Gastrocnemius medialis (tissue), 4 donors: ENCODE measurements at places on chromosomes 7 and 10. TPM values are rescaled to one million over a fixed set of nuclear protein-coding genes. Genes with fewer than 3 reads are reported as not detected.

Gene SP4
- total RNA-seq, result 8.0 TPM

Gene PGAM2
- 315 TPM for total RNA-seq

Gene PRKAR1B
- 2.8 TPM for total RNA-seq

- H3K27ac ChIP-seq, result no peak overlapping the region
- H3K36me3 ChIP-seq, result peaks cover 50% of the 10 kb centered on the region
- H3K4me1 ChIP-seq, result no peaks in the 10 kb centered on the region
- H3K27me3 ChIP-seq, result no peaks in the 10 kb centered on the region
- no peak overlapping the region for H3K4me3 ChIP-seq
Observed at GRCh38 chr10:133411523-133412380, 12.7 kb downstream of the SPRN start.

DNA sequence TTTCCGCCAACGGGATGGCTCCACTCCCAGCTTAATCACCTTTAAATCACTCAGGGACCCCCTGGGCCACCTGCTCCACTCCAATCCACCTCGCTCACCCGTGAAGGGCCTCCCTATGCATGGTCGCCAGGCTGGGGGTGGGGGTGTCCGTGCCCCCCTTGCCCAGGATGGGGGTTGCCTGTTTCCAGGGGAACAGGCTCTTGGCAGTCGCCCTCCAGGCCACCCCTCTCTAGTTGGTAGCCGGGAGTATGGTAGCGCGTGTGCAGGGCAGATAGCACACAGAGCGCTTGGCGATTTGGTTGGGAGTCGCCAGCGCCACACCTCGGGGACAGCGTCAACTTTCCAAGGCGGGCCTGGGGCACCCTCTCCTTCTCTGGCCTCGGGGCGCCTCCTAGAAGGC lies 134.9 kb upstream of the ZNF92 start:
- no peak overlapping the region for H3K4me3 ChIP-seq
- H3K27me3 ChIP-seq, result peaks cover 11% of the 10 kb centered on the region
- H3K36me3 ChIP-seq, result no peaks in the 10 kb centered on the region
- DNase-seq, result no peak

DNA sequence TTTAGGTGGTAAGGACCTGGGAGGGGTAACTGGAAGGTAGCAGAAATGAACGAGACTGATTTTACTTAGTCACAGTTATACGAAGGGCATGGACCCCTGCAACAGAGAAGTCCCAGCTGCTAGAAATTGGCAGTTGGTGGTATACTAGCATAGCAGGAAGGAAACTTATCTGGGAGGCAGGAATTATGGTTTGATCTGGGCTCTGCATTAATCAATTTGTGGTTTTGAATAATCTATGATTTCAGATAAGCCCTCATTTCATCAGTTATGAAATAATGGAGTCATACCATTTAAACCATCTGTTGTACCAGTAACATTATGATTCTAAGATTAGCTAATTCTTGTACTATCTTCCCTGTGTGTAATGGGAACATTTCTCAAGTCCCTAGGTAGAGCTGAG lies 54.0 kb upstream of the TMEM229A start:
- H3K4me3 ChIP-seq, result no peak overlapping the region

- H3K4me1 ChIP-seq, result peaks cover 7% of the 10 kb centered on the region
- H3K4me3 ChIP-seq, result peak overlapping the region; percentile 55
Observed at GRCh38 chr7:132576721-132577085, 433 bp upstream of the PLXNA4 start.
